ENCODE measurements at places on chromosomes 13 and 19. TPM values are rescaled to one million over a fixed set of nuclear protein-coding genes. Genes with fewer than 3 reads are reported as not detected.

The CGB7 gene
- total RNA-seq: not detected

The ONECUT3 gene
- not detected for total RNA-seq

The CGB8 gene
- total RNA-seq: not detected

The ZNF177 gene
- total RNA-seq: 3.1 TPM

The PDX1 gene
- total RNA-seq: not detected

The GPR12 gene
- total RNA-seq: not detected

The ZNF677 gene
- 20.2 TPM for total RNA-seq

The FPR3 gene
- 3.2 TPM for total RNA-seq

The TLE2 gene
- total RNA-seq: 48.0 TPM

The ZNF181 gene
- 19.3 TPM for total RNA-seq

The ZNF665 gene
- 1.3 TPM for total RNA-seq

The KLC3 gene
- not detected for total RNA-seq

The C19orf85 gene
- not detected for total RNA-seq

The HRC gene
- 907 TPM for total RNA-seq

The PTGER1 gene
- not detected for total RNA-seq

The TUBA3C gene
- total RNA-seq: not detected

The BCAM gene
- 86.8 TPM for total RNA-seq

The VSTM1 gene
- not detected for total RNA-seq

The TNFRSF19 gene
- total RNA-seq: 20.0 TPM

Data from cardiac septum (tissue), 1 donor.